ENCODE measurements at places on chromosomes 5 and 9.

- no peak for DNase-seq
These were observed 19.6 kb downstream of the FBXO38 start for GRCh38 chr5:148403344-148403743.

GRCh38 chr9:135330307-135330631 lies 149.3 kb upstream of the PPP1R26 start:
- no peak for DNase-seq

DNA sequence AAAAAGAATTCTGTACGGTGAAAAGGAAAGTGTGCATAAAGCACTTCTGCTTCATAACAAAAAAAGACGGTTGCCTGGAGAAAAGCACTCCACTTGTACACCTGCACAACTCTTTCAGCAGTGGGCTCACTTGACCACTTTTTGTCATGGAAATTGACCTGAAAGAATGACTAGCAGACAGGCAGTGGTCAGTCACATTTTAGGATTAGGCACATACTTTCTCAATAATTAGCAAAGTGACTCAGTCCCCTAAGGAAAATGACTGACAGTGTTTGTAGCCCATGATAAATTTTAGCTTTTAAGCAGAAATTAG lies 169.3 kb downstream of the FANCC start:
- no peak for DNase-seq

- DNase-seq: no peak
These were observed 79.5 kb upstream of the GABRG2 start for GRCh38 chr5:161988077-161988476.

GRCh38 chr9:9719373-9720112 lies 893.3 kb downstream of the PTPRD start:
- no peak for DNase-seq

- no peak for DNase-seq
These were observed 87.5 kb downstream of the CHSY3 start for GRCh38 chr5:129991780-129992179.

DNA sequence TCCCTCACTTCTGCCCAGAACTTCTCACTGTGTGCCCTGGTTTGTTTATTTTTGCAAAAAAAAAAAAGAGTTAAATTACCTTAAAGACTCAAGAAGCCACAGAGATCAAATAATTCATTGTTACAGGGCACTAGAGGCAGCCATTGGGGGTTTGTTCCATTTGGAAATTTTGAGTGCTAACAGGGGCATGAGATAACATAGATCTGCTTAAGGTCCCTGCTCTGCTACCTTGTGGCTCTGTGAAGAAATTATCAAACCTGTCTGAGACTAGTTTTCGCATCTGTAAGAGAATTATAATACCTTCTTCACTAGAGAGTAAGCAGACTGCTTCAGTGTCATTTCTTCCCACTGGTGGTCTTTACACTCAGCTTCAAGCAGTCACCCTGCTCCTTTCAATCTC lies 394 bp downstream of the TLR4 start:
- DNase-seq: no peak

GRCh38 chr5:9558319-9558965 lies 12.6 kb upstream of the SEMA5A start:
- no peak for DNase-seq

DNA sequence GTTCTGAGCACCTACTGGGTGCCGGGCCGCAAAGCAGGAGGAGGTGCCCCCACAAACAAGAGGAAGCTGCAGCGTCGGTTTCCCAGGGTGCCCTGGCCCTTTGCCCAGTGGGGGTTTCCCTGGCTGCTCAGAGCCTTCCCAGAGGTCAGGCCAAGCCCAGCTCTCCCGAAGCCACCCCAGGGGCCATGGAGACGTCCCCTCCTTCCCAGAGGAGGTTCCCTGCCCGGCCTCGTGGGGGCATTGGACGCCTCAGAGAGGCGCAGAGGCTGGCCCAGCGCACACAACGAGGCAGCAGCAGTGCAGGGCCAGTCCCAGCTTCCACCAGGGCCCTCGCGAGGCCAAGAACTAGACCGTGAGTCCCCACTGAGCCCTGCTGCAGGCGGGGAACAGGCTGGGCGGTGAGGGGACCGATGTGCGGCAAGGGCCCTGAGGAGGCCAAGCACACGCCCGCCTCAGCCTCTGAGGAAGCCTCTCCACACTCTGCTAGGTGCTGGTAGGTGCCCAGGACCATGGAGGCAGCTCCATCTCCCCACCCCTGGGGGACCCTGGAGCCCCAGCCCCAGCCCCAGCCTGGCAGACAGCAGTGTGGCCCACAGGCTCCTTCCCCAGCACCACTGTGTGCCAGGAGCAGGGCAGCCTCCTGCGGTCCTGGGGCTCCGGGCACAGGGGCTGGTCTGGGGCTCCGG lies 7.0 kb downstream of the DIPK1B start:
- no peak for DNase-seq

- no peak for DNase-seq
These were observed 286.7 kb downstream of the TLE4 start for GRCh38 chr9:79858508-79858907.

- DNase-seq: no peak
These were observed 109.3 kb downstream of the MUSK start for GRCh38 chr9:110777876-110778215.

DNA sequence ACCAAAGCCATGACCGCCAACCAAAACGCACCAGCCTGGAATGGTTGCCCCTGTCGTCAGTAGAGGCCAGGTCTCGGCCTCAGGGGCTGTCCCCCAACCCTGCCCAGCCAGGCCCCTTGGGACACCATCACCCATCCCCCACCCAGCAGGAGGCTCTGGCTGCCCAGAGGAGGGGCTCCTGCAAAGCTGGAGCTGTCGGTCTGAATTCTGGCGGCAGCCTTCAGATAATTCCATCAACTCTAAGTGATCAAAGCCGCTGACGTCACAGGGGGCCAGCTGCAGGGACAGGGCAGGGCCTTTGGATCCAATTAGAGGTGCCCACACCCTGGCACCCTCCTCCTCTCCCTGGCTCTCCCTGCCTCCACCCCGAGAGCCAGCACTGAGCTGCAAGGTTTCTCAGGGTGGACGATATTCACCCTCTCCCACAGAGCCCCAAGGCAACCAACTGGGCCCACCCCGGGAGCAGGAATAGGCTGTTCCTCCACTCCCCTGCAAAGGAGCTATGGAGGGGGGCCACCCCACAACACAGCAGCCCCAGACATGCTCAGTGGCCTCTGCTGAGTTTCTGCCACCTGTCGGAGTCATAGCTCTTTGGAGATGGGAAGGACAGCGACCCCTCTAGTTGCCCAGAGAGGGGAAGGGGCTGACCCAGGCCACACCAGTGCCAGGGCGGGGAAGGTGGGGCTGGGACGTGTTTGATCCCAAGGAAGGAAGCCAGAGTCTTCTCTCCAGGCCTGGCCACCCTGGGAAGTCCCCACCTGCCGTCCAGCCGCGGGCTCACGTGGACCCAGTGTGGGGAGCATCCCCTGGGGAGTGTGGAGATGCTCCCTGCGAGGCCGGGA lies 78.4 kb downstream of the NTNG2 start:
- no peak for DNase-seq

DNA sequence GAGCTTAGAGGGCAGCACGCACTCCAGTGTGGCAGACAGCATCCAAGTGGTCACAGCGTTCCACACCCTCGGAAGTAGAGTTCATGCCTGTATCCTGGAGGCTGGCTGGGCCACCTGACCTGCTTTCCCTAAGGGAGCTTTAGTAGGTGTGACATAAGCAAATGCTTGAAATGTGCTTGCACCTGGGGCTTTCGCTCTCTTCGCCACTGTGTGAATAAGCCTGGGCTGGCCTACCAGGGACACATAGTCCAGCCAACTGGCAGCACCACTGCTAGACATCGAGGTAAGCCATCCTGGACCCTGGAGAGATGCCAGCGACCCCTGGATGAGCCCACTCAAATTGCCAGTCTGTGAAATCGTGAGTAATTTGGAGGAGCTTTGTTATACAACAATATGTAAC lies 24.9 kb upstream of the IRX4 start:
- DNase-seq: no peak

- peak; percentile 72 for DNase-seq
These were observed 67.1 kb downstream of the ADAMTS12 start for GRCh38 chr5:33824516-33825195.

GRCh38 chr9:21995006-21995665 lies 545 bp downstream of the CDKN2B-AS1 start:
- DNase-seq: peak; percentile 52

- DNase-seq: peak; percentile 25
These were observed 474.1 kb downstream of the BNC2 start for GRCh38 chr9:16396389-16396788.

GRCh38 chr5:55101556-55102276 lies 730 bp upstream of the GZMA start:
- DNase-seq: no peak

- DNase-seq: no peak
These were observed 489.4 kb upstream of the WWC1 start for GRCh38 chr5:167801999-167802398.

DNA sequence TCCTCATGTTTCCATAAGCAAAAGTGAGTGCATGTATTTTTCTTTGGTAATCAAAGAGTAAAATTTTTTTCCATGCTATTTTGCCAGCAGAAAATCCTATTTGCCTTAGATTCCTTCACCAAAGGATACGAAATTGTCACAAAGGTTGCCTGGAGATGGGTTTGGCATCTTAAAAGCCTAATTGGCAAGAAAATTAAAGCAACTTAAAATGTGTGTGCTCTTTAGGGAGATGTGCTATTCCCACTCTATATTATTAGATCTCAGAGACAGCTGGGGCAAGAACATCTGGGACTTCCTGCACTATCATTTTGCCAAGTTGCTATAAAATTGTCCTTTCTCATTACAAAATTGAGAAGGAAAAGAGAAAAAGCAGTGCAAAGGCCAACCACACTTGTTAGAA lies 146.1 kb downstream of the PLCXD3 start:
- DNase-seq: no peak

- peak; percentile 94 for DNase-seq
These were observed 101.7 kb downstream of the GDNF start for GRCh38 chr5:37738057-37738691.

DNA sequence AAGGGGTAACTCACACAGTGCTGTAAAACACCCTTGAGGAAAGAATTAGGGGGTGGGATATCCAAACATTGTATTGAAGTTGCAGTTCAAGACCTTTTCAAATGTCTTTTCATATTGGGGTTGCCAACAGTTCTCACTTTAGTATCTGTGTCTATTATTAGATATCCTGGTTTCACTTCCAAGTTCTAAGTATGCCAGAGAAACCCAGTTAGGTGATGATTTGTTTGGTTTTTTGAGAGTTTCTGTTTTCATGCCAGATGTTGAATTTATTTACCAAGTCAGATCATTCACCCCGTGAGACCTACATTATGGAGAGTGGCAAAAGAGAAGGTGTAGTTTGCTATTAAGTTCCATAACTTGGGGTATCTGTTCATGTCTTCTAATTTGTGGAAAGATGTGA lies 64.5 kb downstream of the C9orf152 start:
- no peak for DNase-seq

GRCh38 chr9:93473411-93473810 lies 20.0 kb upstream of the FAM120AOS start:
- no peak for DNase-seq

- no peak for DNase-seq
These were observed 402.9 kb upstream of the CLINT1 start for GRCh38 chr5:158261674-158262367.

GRCh38 chr5:163105456-163105855 lies 331.9 kb upstream of the CCNG1 start:
- DNase-seq: peak; percentile 0

GRCh38 chr5:125476901-125477585 lies 730.6 kb upstream of the ZNF608 start:
- DNase-seq: no peak

DNA sequence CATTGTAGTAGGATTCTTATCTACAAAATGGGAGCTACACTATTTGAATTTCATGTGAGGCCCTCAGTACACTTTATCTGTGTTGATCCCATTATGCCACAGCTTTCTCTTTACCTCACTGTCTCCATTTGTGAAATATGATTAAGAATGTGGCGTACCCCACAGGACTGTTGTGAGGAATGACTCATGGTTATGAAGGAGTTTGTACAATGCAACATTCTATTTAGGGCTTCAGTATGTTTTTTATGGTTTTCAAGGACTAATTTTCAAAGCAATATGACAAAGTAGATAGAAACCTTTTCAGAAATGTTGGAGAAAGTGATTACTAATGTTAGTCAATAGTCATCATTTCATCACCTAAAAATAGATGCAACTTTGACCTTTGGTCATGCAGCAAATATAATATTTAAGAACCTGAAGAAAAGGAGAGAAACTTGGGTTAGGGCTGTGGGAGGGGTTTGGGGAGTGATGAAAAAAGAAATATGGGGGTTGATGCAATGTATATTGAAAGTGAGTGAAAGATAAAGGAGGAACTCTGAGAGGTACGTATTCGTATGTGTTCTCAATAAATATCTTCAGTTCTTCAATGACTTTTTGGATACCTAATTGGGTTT lies 53.7 kb upstream of the PIP5K1B start:
- DNase-seq: no peak

- no peak for DNase-seq
These were observed 276.1 kb downstream of the HTR1A start for GRCh38 chr5:63686181-63686580.

DNA sequence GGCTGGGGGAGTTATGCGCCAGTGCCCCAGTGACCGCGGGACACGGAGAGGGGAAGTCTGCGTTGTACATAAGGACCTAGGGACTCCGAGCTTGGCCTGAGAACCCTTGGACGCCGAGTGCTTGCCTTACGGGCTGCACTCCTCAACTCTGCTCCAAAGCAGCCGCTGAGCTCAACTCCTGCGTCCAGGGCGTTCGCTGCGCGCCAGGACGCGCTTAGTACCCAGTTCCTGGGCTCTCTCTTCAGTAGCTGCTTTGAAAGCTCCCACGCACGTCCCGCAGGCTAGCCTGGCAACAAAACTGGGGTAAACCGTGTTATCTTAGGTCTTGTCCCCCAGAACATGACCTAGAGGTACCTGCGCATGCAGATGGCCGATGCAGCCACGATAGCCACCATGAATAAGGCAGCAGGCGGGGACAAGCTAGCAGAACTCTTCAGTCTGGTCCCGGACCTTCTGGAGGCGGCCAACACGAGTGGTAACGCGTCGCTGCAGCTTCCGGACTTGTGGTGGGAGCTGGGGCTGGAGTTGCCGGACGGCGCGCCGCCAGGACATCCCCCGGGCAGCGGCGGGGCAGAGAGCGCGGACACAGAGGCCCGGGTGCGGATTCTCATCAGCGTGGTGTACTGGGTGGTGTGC lies at the start of gene RXFP3:
Gene RXFP3 (plus strand): TSS at position 6 of the 636 bp plus-strand sequence. CDS start 355 bp downstream, at position 361.
- DNase-seq: no peak

- DNase-seq: no peak
These were observed 25.0 kb downstream of the CEP120 start for GRCh38 chr5:123398058-123398733.
